ENCODE measurements at places on chromosomes 1 and 21. TPM values are rescaled to one million over a fixed set of nuclear protein-coding genes. Genes with fewer than 3 reads are reported as not detected.

UBXN10 gene
- total RNA-seq, result 1.6 TPM

LBR gene
- total RNA-seq, result 51.0 TPM

DDR2 gene
- total RNA-seq, result 52.9 TPM

PTPN7 gene
- total RNA-seq, result 0.56 TPM

HTR1D gene
- total RNA-seq, result 6.1 TPM

SPATA46 gene
- total RNA-seq, result 0.81 TPM

OR6N1 gene
- 0.05 TPM for total RNA-seq

GPATCH2 gene
- total RNA-seq, result 33.5 TPM

PPT1 gene
- 47.2 TPM for total RNA-seq

ALX3 gene
- 0.29 TPM for total RNA-seq

OR2T2 gene
- not detected for total RNA-seq

WDR64 gene
- total RNA-seq, result not detected

DMBX1 gene
- total RNA-seq, result not detected

HMCN1 gene
- 1.5 TPM for total RNA-seq

CELA2A gene
- total RNA-seq, result not detected

CD5L gene
- not detected for total RNA-seq

ELOVL1 gene
- total RNA-seq, result 26.6 TPM

TMEM222 gene
- total RNA-seq, result 35.3 TPM

KIAA0040 gene
- total RNA-seq, result 0.73 TPM

VASH2 gene
- 39.9 TPM for total RNA-seq

SRSF10 gene
- 232 TPM for total RNA-seq

CELA3B gene
- not detected for total RNA-seq

RALGPS2 gene
- 7.6 TPM for total RNA-seq

ANP32E gene
- total RNA-seq, result 54.8 TPM

CRYZL1 gene
- 51.2 TPM for total RNA-seq

KNCN gene
- 1.6 TPM for total RNA-seq

ERICH3 gene
- total RNA-seq, result 0.38 TPM

C1orf115 gene
- 1.9 TPM for total RNA-seq

CR1L gene
- total RNA-seq, result 0.67 TPM

GUCA2A gene
- total RNA-seq, result not detected

TSPEAR gene
- not detected for total RNA-seq

LHX8 gene
- 0.39 TPM for total RNA-seq

ZSWIM5 gene
- 0.61 TPM for total RNA-seq

S100A3 gene
- total RNA-seq, result not detected

FAM229A gene
- 1.1 TPM for total RNA-seq

PLA2G2C gene
- total RNA-seq, result 0.20 TPM

MCOLN2 gene
- 0.29 TPM for total RNA-seq

HAO2 gene
- total RNA-seq, result 1.0 TPM

SELENON gene
- total RNA-seq, result 10.5 TPM

DNAI4 gene
- 12.1 TPM for total RNA-seq

REG4 gene
- not detected for total RNA-seq

UBE2U gene
- not detected for total RNA-seq

FMO4 gene
- 0.26 TPM for total RNA-seq

DYRK1A gene
- 65.7 TPM for total RNA-seq

FMO5 gene
- 3.6 TPM for total RNA-seq

STUM gene
- 0.38 TPM for total RNA-seq

S100A7A gene
- total RNA-seq, result 0.66 TPM

Measured in motor neuron (in vitro differentiated cells).